ENCODE measurements at places on chromosomes 12 and 14.
A peak's percentile ranks its signal among the peaks of the same experiment; 100 is the strongest.

DNA sequence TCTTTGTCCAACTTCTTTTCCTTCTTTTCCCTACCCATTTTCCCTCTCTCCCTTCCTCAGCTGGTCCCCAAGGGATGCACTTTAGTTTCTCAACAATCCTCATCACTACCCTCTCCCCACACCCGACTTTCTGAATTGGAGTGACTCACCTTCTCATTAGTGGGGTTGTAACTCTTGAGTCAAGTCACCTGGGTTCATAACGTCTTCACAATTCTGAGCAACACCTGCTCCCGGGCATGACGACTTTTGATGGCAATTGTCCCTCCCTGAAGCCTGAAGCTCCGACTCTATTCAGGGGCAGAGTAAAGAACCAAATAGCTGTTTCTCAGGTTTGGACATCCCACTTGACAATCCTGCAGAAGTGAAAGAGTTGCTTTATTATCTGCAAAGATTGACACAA lies 82.7 kb upstream of the OTX2 start:
- no peak for DNase-seq

- no peak for DNase-seq
Measured at GRCh38 chr14:52366796-52367315, 52.7 kb downstream of the PTGER2 start.

DNA sequence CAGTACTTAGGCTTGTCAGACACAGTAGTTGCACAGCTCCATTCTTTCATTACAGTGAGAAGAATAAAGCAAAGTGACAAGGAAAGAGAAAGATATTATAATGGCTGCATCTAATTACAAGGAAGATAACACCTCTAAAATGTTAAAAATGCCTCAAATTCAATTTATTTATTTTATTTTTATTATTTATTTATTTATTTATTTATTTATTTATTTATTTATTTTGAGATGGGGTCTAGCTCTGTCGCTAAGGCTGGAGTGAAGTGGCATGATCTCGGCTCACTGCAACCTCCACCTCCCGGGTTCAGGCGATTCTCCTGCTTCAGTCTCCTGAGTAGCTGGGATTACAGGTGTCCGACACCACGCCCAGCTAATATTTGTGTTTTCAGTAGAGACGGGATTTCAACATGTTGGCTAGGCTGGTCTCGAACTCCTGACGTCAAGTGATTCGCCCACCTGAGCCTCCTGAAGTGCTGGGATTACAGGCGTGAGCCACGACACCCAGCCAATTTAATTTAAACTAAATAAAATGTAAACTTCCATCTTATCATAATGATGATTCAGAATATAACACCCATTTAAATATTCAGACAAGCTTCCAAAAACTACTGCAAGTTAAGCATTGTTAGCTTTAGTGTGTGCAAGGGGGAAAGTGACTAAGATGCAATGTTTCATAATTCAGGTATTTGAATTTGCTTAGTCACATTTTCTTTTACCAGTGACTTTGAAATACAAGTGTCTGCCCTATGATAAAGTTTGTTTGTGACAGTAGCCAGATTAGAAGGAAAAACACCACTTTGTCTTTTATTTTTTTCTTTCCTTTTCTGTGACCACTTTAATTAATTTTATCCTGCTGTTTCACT lies 2.4 kb upstream of the CFAP54 start:
- no peak for DNase-seq

DNA sequence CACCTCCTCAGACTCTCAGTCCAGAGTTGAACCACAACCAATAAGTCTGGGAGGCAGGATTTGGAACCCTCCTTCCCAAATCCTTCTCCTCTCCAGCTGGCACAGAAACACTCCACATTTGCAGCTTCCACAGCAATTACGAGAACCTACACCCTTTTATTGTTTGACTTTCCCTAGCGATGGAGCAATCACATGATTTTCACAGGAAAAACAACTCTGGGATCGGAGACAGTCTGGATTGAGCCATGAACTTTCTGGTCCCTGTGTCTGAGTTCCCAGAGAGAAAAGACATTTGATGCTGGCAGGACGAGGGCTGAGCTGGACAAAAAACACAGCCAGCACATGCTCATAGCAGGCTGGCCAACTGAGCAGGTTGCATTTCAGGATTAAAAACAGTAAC lies 49.0 kb upstream of the STON2 start:
- peak; percentile 85 for DNase-seq

- DNase-seq: no peak
Measured at GRCh38 chr12:43840338-43840737, 4.5 kb downstream of the TMEM117 start.
